ENCODE measurements at places on chromosomes 12 and 14.

DNA sequence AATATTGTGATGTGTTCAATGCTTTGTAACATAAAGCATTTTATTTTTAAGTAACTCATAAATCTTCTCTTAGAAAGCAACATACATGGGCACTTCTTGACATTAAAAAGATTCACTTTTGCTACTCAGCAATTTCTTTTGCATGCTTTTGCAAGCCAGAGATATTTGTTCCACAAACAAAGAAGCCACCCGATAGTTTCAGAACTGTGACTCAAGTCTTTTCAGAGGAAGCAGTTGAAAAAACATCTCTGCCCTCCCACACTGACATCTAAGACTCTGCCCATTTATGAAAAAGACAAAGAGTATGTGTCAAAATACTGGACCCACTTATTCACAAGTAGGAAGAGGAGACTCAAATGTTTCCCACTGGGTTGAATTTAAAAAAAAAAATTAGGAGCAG lies 7.5 kb downstream of the APPL2 start:
- DNase-seq = no peak

DNA sequence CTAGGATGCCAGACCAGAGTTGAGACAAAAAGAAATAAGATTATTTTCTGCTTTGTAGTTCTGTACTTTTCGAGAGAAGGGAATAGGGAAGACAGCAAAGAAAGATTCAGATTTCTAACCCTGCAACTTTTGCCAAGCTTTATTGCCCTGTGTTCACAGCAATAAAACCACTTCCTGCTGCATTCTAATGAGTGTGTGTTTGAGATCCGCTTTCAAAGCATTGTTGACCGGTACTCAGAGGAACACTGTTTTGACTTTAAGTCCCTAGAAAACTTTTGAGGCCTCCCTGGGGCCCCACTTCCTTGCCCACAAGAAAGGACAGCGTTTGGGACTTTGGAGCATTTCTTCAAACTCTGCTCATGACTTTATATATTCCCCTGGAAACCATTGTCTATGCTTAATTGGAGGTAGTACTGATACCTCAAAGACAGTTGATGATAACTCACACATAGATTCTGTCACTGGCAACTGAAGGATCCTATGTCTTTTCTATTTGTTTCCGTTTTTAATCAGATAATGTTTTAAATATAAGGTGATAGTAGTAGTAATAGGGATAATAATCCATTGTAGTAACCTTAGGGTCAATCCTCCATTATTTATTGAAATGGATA lies 1.3 kb downstream of the RNASE6 start:
- DNase-seq = no peak

DNA sequence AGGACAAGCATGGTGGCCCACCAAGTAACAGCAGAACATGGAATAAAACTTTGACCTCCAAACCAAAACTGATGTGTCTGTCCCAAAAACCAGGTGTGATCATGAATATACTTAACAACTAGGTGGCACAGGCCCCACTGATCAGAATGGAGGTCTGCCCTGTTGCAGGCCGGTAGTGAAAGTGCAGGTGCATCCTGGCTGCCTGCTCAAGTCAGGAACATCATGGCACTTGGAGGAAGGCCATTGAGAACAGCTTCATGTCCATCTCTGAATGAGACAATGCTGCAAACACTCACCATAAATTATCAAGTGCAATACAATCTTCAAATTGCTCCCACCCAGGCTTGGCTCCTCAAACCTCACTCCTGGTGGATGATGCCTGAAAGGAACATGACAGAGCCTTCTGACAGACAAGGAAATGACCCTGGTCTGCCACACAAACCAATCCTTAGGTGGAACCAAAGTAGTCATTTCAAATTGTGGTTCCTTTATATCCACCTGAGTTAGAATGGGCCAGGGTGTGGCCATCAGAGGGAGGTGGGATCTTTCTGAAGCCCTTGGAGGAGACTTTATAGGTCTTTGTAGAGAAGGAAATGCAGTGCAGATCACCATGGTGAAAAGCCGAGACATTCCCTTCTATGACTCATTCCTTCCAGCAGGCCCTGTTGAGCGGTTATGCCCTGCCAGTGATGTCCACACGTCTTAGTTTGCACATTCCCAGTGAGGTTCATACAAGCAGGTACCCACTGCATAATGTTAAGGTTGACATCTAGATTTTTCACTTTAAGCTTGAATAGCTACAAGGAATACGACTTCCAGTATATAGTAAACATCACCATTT lies 36.0 kb downstream of the EGLN3 start:
- DNase-seq = no peak

GRCh38 chr12:28870839-28871440 lies 278.1 kb upstream of the FAR2 start:
- DNase-seq = no peak

DNA sequence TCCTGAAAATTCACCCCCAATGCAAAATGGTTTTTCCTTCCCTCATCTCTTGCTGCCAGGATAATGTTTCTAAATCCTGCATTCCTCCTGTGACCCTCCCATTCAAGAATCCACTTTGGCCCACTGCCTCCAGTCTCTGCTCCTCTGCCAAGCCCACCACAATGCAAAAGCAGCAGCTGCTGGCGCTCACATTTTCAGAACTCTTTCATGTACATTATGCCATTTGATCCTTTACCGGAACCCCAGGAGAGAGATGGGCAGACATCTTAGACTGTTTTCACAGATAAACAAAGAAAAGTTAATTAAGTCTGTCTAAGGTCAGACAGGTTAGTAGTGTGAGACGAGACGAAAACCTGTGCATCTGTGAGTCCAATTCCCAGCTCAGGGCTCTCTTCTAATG lies 12.9 kb downstream of the LRIG3 start:
- no peak for DNase-seq

GRCh38 chr14:81594012-81594411 lies 60.4 kb upstream of the SEL1L start:
- DNase-seq = no peak

DNA sequence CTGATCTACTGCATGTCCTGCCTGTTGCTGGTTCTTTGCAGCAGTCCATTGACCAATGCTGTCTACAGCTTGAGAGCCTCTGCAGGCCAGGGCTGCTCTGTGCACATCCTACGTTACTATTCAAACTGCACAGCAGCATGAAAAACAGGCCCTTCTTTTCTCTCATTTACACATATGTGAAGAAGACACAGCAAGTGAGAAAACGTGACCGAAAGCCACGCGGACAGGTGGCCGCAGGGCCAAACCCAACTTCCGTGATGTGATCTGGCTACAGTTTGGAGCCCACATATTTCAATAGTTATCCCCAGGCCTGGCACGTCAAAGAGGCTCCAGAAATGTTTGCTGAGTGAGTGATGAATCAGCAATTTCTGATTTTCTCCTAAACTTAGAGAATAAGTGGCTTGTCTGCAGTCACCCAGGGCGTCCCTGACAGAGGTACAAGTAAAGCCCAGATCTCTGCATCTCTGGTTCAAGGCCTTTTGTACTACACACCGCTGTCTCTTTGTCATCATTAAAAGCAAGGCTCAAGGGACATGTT lies 17.9 kb upstream of the TCL1B start:
- DNase-seq = no peak
